ENCODE measurements at places on chromosomes 3 and 15. TPM values are rescaled to one million over a fixed set of nuclear protein-coding genes. Genes with fewer than 3 reads are reported as not detected.

DNA sequence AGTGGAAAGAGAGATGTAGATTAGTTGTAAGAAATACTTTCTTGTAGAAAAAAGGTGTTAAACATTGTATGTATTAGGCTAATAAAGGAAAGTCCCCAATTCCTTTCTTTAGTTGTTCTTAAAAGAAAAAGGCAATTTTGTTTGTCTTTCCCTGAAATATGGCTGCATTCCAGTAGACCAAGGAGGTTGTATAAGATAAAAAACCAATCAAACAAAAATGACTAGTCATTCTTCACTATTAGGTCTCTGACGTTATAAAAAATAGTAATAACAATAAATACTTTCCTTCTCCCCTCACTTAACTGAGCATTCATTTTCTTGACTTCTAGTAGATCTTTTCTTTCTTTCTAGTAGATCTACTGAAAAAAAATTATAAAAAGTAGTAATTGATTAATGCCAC lies 8.6 kb upstream of the PPM1L start:
- no peak overlapping the region for H3K27ac ChIP-seq
- H3K4me3 ChIP-seq, result no peak overlapping the region
- no peaks in the 10 kb centered on the region for H3K27me3 ChIP-seq
- H3K4me1 ChIP-seq, result peaks cover 9% of the 10 kb centered on the region

DNA sequence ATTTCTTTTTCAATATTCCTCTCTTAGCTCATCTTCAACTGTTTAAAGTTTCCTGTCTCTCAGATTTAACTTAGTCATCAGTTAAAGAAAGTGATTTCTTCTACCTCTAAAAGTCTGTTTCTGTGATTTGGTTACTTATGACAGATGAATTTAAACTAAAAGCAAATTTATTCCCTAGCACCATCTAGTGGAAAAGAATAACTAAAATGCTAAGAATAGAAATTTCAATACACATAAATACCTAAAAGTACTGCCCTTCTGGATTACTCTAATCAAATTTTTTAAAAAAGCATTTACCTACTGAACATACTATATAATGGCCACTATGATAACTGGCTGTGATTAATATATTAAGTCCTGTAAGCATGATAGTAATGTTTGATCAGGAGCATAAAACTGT lies 14.0 kb upstream of the ZCWPW2 start:
- H3K36me3 ChIP-seq, result peaks cover 63% of the 10 kb centered on the region
- no peak for DNase-seq
- H3K27me3 ChIP-seq, result no peaks in the 10 kb centered on the region
- H3K27ac ChIP-seq, result no peak overlapping the region
- H3K4me1 ChIP-seq, result no peaks in the 10 kb centered on the region

GRCh38 chr3:37970802-37971201 lies 19.8 kb upstream of the VILL start:
- H3K4me1 ChIP-seq, result peaks cover 26% of the 10 kb centered on the region
- no peaks in the 10 kb centered on the region for H3K27me3 ChIP-seq
- no peak for DNase-seq
- H3K36me3 ChIP-seq, result peaks cover 66% of the 10 kb centered on the region
- no peak overlapping the region for H3K27ac ChIP-seq
- no peak overlapping the region for H3K4me3 ChIP-seq

TOMM70 gene
- 43.4 TPM for total RNA-seq

- no peaks in the 10 kb centered on the region for H3K27me3 ChIP-seq
- DNase-seq, result no peak
- H3K27ac ChIP-seq, result peak overlapping the region; percentile 72
- H3K4me1 ChIP-seq, result peaks cover 43% of the 10 kb centered on the region
- H3K4me3 ChIP-seq, result peak overlapping the region; percentile 7
Observed at GRCh38 chr15:64503640-64504039, 43.3 kb downstream of the ZNF609 start.

GRCh38 chr3:189631409-189631808 lies 220 bp downstream of the TP63 start:
- H3K27ac ChIP-seq, result no peak overlapping the region
- no peaks in the 10 kb centered on the region for H3K27me3 ChIP-seq
- peak overlapping the region; percentile 14 for H3K4me3 ChIP-seq

- no peak overlapping the region for H3K4me3 ChIP-seq
- no peak for DNase-seq
- no peak overlapping the region for H3K27ac ChIP-seq
- H3K36me3 ChIP-seq, result no peaks in the 10 kb centered on the region
- H3K4me1 ChIP-seq, result no peaks in the 10 kb centered on the region
- no peaks in the 10 kb centered on the region for H3K27me3 ChIP-seq
Observed at GRCh38 chr3:55203006-55203405, 275.1 kb upstream of the LRTM1 start.

GRCh38 chr3:136728918-136729317 lies 23.3 kb downstream of the STAG1 start:
- no peaks in the 10 kb centered on the region for H3K36me3 ChIP-seq
- H3K27me3 ChIP-seq, result no peaks in the 10 kb centered on the region
- no peak overlapping the region for H3K27ac ChIP-seq
- peaks cover 75% of the 10 kb centered on the region for H3K4me1 ChIP-seq
- no peak for DNase-seq
- H3K4me3 ChIP-seq, result no peak overlapping the region

DNA sequence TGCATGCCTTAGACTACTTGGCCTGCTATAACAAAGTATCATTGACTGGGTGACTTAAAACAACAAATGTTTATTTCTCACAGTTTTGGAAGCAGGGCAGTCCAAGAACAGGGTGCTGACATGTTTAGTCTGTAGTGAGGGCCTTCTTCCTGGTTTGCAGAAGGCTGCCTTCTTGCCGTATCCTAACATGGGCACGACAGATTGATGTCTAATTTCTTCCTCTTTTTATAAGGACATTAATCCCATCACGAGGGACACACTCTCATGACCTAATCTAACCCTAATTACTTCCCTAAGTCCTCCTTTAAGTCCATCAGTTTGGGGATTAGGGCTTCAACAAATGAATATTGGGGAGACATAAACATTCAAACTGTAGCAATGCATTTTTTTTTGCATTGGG lies 10.9 kb upstream of the GOLGA8B start:
- H3K36me3 ChIP-seq, result no peaks in the 10 kb centered on the region
- H3K27me3 ChIP-seq, result no peaks in the 10 kb centered on the region
- DNase-seq, result no peak
- H3K4me1 ChIP-seq, result no peaks in the 10 kb centered on the region

- no peak overlapping the region for H3K4me3 ChIP-seq
- no peaks in the 10 kb centered on the region for H3K27me3 ChIP-seq
- no peaks in the 10 kb centered on the region for H3K36me3 ChIP-seq
- H3K27ac ChIP-seq, result no peak overlapping the region
- no peak for DNase-seq
Observed at GRCh38 chr3:59116233-59116537, 66.4 kb upstream of the CFAP20DC start.

DNA sequence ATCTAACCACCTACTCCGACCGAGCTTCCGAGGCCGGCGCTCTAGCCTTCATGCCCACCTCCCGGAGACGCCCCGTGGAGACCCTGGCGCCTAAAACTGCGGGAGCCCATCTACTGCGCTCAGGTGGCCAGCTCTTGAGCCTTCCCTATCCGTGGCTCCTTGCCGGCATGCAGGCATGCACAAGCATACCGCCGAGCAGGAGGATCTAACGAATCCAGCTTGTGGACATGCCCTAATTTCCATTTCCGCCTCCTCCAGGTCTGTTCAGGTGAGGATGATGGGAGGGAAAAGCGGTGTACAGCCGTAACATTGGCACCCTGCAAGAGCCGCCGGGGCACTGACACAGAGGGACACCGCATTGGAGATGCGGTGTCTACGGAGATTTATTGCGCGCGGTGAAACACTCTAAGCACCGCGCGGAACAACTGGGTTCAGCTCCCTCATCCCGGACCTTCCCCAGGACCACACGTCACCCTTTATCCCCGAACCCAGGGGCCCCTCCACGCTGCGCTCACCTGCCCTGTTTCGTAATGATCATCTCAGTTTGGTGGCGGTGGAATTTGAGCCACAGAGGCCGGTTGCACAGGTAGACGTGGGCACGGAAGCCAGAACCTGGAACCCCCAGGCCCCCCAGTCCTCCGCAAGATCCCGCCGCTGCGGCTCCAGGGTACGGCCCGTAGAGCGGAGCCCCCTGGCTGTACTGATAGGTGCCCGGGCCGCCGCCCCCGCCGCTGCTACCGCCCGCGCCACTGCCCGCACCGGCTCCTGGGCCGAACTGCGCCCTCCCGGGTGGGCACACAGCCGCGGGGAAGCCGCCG lies 1.0 kb downstream of the EOMES start:
- peaks cover 60% of the 10 kb centered on the region for H3K27me3 ChIP-seq
- H3K27ac ChIP-seq, result no peak overlapping the region
- DNase-seq, result no peak
- peak overlapping the region; percentile 54 for H3K4me3 ChIP-seq
- H3K36me3 ChIP-seq, result no peaks in the 10 kb centered on the region
- peaks cover 31% of the 10 kb centered on the region for H3K4me1 ChIP-seq

RTP4 gene
- 0.50 TPM for total RNA-seq

DNA sequence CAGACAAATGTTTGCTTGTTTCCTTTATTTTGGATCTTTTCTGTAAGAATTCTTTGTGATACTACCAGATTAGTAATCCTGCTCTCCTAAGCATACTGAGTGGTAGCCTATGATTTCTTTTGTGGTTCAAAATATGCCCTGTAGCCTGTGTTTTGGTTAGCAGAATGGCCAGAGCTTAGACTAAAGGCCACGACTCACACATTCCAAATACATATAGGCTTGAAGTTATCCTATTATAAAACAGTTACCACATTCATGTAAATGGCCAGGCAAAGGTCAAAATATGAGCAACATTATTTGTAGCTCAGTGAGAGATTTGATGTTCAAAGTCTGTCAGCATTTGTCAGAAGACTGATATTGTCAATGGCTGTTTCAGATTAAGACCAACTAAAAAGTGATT lies 84.5 kb downstream of the MITF start:
- H3K27ac ChIP-seq, result no peak overlapping the region
- peaks cover 48% of the 10 kb centered on the region for H3K4me1 ChIP-seq

DNA sequence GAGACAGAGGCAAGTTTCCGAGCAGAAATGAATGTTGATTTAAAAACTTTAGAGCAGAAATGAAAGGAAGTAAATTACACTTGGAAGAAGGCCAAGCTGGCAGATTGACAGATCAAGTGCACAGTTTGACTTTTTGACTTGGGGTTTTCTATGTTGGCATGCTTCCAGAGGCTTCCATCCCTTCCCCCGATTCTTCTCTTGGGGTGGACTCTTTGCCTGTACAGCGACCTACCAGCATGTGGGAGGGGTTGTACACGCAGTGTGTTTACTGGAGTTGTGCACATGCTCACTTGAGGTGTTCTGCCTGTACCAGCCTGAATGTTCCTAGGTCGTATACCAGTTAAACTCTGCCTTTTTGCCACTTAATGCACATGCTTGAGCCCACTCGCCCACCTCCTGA lies 701.5 kb upstream of the GBE1 start:
- no peaks in the 10 kb centered on the region for H3K27me3 ChIP-seq
- no peak overlapping the region for H3K27ac ChIP-seq
- H3K4me3 ChIP-seq, result no peak overlapping the region
- DNase-seq, result no peak
- H3K36me3 ChIP-seq, result no peaks in the 10 kb centered on the region
- no peaks in the 10 kb centered on the region for H3K4me1 ChIP-seq

- no peaks in the 10 kb centered on the region for H3K27me3 ChIP-seq
- peaks cover 20% of the 10 kb centered on the region for H3K36me3 ChIP-seq
- no peak for DNase-seq
Observed at GRCh38 chr3:33537133-33537532, 96.9 kb upstream of the UBP1 start.

DNA sequence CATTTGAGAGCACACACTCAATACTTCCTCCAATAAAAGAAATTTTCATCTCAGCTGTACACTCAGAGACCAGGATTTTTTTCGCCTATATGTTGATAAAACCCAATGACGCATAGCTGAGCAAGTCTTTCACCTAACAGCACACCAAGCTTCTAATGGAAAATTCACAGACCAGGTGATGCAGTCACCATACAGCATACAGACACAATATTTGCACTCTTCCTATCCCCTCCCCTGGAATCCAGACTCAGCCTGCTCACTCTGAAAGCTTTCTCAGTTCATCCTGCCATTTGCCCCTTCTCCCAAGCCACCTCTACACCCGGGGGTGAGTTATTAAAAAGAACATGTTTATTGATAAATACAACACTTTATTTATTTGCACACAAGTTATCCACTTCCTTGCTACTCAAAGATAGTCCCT lies 1.7 kb downstream of the TBC1D5 start:
- no peaks in the 10 kb centered on the region for H3K27me3 ChIP-seq
- no peaks in the 10 kb centered on the region for H3K36me3 ChIP-seq
- no peak for DNase-seq
- H3K4me1 ChIP-seq, result peaks cover 49% of the 10 kb centered on the region
- H3K4me3 ChIP-seq, result peak overlapping the region; percentile 69

PATL2 gene
- total RNA-seq, result 0.50 TPM

GRCh38 chr3:119149484-119149883 lies 3.5 kb downstream of the TEX55 start:
- H3K36me3 ChIP-seq, result no peaks in the 10 kb centered on the region
- H3K27ac ChIP-seq, result no peak overlapping the region
- no peak for DNase-seq
- no peaks in the 10 kb centered on the region for H3K27me3 ChIP-seq
- H3K4me3 ChIP-seq, result no peak overlapping the region

DNA sequence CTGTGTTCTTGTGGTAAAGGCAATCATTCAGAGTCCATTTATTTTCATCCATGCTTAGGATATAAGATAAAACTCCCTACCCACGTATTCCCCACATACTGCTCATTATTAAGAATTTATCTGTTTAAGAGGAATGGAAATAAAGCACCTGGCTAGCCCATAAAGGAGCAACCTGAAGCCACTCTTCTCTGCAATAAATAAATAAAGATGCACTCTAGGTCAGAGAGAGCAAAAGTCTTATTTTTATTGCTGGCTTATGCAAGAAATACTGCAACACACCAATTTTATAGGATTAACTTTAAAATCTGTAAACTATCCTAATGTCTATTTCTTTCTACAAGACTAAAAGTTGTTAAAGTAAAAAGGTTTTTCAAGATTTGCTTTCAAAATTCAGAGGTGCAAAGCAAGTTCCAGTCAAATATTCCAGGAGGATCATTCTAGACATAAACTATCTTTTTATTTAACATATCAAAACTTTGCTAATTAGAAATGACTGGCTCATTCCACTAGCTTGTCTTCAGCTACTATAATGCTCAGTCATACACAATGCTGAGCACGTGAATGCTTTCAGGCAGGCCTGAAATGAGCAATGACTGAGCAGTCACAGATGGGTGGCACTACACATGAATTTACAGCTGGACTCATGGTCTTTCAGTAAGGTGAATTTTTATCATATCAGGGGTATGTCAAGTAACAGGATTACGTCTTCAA lies 7.1 kb downstream of the TJP1 start:
- peak overlapping the region; percentile 29 for H3K27ac ChIP-seq
- H3K36me3 ChIP-seq, result no peaks in the 10 kb centered on the region
- no peaks in the 10 kb centered on the region for H3K27me3 ChIP-seq
- peaks cover 68% of the 10 kb centered on the region for H3K4me1 ChIP-seq
- no peak for DNase-seq
- no peak overlapping the region for H3K4me3 ChIP-seq

GOLGA6B gene
- total RNA-seq, result not detected

GOLGA8T gene
- not detected for total RNA-seq
